ENCODE measurements at places on chromosomes 13 and 19.

DNA sequence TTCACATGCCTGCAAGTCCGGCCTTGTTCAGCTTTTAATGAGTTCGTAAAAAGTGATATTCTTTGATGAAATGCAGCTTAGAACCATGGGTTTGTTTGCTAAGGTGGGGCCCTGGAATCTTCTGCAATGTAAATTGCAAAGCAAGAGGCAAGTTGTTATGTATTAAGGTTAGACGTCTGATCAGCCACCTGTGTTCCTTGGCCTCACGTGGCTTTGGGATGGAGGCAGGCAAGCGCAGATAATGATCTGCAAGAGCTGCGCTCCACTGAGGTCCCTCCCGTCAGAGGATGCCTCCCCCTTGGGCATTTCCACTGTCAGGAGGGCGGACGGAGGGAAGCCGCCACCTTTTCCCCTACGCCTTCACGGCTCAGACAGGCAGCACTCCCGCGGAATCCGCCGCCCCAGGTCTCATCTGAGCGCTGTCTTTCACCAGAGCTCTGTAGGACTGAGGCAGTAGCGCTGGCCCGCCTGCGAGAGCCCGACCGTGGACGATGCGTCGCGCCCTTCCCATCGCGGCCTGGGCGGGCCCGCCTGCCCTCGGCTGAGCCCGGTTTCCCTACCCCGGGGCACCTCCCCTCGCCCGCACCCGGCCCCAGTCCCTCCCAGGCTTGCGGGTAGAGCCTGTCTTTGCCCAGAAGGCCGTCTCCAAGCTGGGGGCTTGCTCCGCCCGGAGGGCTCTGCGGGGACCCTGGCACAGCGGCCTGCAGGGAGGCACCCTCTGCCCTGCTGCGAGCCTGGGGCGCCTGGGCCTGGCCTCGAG, 110.9 kb downstream of the CRYL1 start:
- no peak for DNase-seq

DNA sequence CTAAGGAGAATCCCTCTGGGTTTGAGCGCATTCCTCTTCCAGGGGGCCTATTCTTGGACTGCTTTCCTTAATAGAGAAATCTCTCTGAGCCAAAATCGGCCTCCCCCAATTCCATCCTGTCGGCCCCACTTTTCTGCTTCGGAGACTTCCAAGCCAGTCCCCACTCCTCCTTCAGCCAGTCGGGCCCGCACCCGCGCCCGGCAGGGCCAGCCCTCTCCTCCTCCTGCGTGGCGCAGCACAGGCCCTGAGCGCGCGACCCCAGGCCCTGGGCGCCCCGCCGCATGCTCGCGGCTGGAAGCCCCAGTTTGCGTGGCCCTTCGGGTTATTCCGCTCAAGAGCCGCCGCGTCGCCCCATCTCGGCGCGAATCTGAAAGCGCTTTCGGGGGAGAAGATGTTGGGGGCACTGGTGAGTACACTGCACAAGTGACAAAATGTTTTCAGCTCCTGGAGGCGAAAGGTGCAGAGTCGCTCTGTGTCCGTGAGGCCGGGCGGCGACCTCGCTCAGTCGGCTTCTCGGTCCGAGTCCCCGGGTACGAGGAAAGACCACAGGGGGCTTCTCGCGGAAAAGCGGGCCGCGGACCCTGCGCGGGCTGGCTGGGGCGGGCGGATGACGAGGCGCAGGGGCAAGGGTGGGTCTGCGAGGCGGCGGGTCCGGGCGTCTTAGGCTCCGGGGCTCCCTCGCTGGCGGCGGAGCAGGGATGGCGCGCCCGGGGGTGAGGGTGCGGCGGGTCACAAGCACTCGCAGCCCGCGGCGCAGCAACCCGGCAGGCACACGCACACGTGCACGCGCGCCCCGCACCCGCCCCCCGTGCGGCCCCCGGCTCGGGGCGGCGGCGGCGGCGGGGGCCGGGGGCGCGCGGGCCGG, at the start of gene IL17D:
TSS of gene IL17D (plus strand) at position 785 of the 865 bp plus-strand sequence. CDS start 303 bp downstream, outside the sequence.
- DNase-seq = no peak

DNA sequence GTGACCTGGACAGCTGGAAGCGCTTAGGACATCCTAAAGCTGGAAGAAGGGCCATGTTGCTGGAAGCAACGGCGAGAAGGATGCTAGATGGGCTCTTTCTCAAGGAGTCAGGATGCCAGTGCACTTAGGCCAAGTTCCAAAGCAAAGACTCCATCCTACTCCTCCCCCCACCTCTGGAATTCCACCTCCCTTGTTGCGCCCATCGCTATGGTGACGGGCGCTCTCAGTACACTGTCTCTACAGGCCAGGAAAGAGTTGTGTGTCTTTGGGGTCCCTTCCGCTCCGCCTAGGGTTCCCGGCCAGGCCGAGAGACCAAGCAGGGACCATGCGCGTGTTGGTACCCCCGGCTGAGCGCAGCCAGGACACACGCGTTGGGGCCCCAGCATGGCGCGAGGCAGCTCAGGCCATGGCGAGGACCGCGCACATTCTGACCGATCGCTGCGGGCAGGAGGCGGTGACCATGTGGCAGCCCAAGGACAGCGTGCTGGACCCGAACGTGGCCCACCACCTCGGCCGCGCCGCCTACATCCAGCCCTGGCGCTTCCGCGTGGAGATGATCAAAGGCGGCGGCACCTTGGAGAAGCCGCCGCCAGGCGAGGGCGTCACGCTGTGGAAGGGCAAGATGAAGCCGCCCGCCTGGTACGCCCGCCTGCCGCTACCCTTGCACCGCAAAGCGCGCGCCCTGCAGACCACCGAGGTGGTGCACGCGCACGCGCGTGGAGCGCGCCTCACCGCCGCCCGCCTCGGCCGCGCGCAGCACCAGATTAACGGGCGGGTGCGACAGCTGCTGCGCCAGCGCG, 31.0 kb upstream of the SLC1A6 start:
- DNase-seq = no peak

- DNase-seq = no peak
Observed at GRCh38 chr13:33828431-33829129, 10.6 kb downstream of the RFC3 start.

- DNase-seq = no peak
Observed at GRCh38 chr19:37095859-37096258, 17.6 kb downstream of the ZNF420 start.

DNA sequence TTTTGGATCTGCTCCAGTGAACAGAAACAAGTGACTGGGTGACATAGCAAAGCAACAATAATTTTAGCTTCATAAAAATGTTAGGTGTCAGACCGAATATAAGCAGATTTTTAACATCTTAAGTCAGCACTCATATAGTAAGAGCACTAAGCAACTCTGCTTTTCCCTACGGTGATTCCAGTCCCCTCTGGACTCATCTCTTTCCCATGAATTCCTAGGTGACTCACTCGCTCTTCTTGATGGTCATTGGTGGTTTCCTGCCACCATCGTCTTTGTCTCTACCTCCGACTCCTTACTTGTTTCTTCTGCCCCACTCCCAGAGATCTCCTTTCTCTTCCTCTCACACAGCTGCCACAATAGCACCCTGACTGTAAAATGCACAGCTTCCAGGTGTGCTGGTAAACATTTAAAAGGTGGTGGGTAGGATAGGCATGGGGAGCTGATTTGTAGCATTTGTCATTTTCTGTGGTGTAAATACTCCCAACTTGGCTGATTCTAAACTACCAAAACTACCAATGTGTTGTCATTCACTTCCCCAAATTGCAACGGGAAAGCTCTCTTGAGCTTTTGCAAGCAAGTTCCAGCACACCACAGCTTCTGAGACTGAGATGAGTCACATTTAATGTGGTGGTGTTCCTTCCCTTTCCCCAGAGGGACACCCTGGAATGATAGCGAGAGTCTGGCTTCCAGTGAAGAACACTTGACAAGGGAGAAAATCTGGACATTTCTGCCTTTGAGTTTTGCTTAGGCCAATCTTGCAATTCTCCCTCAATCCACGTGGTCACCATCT, 42.8 kb upstream of the CLDN10 start:
- no peak for DNase-seq

- no peak for DNase-seq
Observed at GRCh38 chr19:12139269-12139668, 881 bp downstream of the ZNF20 start.
